ENCODE measurements at places on chromosomes 2 and 18. TPM values are rescaled to one million over a fixed set of nuclear protein-coding genes. Genes with fewer than 3 reads are reported as not detected.

TYMS gene
- 1.1 TPM for total RNA-seq

WDR75 gene
- total RNA-seq = 55.7 TPM

MC2R gene
- not detected for total RNA-seq

FTCDNL1 gene
- total RNA-seq = 1.5 TPM

ZNF396 gene
- 2.0 TPM for total RNA-seq

BOD1L2 gene
- not detected for total RNA-seq

CTLA4 gene
- total RNA-seq = not detected

GNAL gene
- total RNA-seq = 0.16 TPM

PAX8 gene
- 1.5 TPM for total RNA-seq

HNMT gene
- 32.2 TPM for total RNA-seq

MOCOS gene
- 3.5 TPM for total RNA-seq

CPO gene
- not detected for total RNA-seq

ASNSD1 gene
- 95.7 TPM for total RNA-seq

C2orf81 gene
- total RNA-seq = 1.9 TPM

RNMT gene
- 30.0 TPM for total RNA-seq

ZNF385B gene
- total RNA-seq = 4.8 TPM

COPS8 gene
- 123 TPM for total RNA-seq

PSMA8 gene
- not detected for total RNA-seq

FEV gene
- not detected for total RNA-seq

GTF2A1L gene
- not detected for total RNA-seq

GCKR gene
- total RNA-seq = 4.5 TPM

ZNF512 gene
- 34.7 TPM for total RNA-seq

NOP58 gene
- total RNA-seq = 71.4 TPM

CLHC1 gene
- 36.5 TPM for total RNA-seq

MARCO gene
- not detected for total RNA-seq

ALLC gene
- total RNA-seq = not detected

MOGAT1 gene
- not detected for total RNA-seq

RSAD2 gene
- 0.63 TPM for total RNA-seq

CYS1 gene
- total RNA-seq = 7.0 TPM

Data from fibroblast of the aortic adventitia (primary cell).